ENCODE measurements at places on chromosomes 1 and 21. TPM values are rescaled to one million over a fixed set of nuclear protein-coding genes. Genes with fewer than 3 reads are reported as not detected.

CTBS gene
- total RNA-seq = 4.4 TPM

FAM151A gene
- total RNA-seq = not detected

RBM11 gene
- total RNA-seq = 0.68 TPM

AGMAT gene
- not detected for total RNA-seq

RBM15 gene
- total RNA-seq = 62.0 TPM

SERPINC1 gene
- total RNA-seq = not detected

BEST4 gene
- not detected for total RNA-seq

ODR4 gene
- 23.1 TPM for total RNA-seq

DNAJC6 gene
- 7.8 TPM for total RNA-seq

ECM1 gene
- 18.6 TPM for total RNA-seq

SLC22A15 gene
- total RNA-seq = 4.7 TPM

LEPR gene
- total RNA-seq = 3.0 TPM

SH2D5 gene
- total RNA-seq = 1.7 TPM

MYBPH gene
- total RNA-seq = not detected

STYXL2 gene
- 0.08 TPM for total RNA-seq

SYDE2 gene
- total RNA-seq = 2.0 TPM

GBP4 gene
- not detected for total RNA-seq

Measured in A375 (cell line).